ENCODE measurements at places on chromosomes 2 and 18. TPM values are rescaled to one million over a fixed set of nuclear protein-coding genes. Genes with fewer than 3 reads are reported as not detected.

Gene RAD51AP2
- total RNA-seq, result not detected

Gene IL1RN
- 13.3 TPM for total RNA-seq

Gene RTP5
- total RNA-seq, result not detected

Gene HNRNPLL
- total RNA-seq, result 24.7 TPM

Gene CDH7
- 0.31 TPM for total RNA-seq

Gene AP1S3
- 16.3 TPM for total RNA-seq

Gene LIMS4
- 0.81 TPM for total RNA-seq

Gene SCYGR3
- not detected for total RNA-seq

Gene CHRNG
- not detected for total RNA-seq

Gene CENPO
- 30.8 TPM for total RNA-seq

Gene SERPINB3
- not detected for total RNA-seq
